ENCODE measurements at places on chromosomes 13 and 19.
A peak's percentile ranks its signal among the peaks of the same experiment; 100 is the strongest.

GRCh38 chr13:36998624-36999041 is 507 bp downstream of the ALG5 start:
- no peak for DNase-seq

GRCh38 chr19:18789883-18790565 is 1.1 kb downstream of the COMP start:
- no peak for DNase-seq

GRCh38 chr19:3826163-3826562 is 40.0 kb upstream of the MATK start:
- DNase-seq, result no peak

- DNase-seq, result no peak
These were observed 275.6 kb downstream of the DACH1 start for GRCh38 chr13:71591374-71591773.

DNA sequence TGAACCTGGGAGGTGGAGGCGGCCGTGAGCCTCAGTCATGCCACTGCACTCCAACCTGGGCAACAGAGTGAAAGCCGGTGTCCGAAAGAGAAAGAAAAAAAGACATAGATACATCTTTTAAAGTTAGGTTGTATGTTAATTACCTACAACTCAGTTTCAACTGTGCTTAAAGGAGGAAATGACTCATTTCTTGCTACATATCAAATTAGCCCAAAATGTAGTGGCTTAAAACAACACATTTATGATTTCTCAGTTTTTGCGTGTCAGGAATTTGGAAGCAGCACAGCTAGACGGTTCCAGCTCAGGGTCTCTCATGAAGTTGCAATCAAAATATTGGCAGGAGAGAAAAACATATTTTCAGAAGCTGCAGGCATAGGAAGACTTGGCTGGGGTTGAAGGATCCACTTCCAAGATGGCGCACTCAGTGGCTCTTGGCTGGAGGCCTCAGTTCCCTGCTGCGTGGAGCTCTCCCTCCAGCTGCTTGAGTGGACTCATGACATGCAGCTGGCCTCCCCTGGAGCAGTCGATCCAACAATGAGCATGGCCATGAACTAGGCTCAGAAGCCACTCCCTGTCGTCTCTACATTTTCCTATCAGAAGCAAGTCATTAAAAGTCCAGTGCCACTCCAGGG is 7.1 kb downstream of the LDLR start:
- no peak for DNase-seq

GRCh38 chr13:40292108-40292507 is 374.3 kb downstream of the FOXO1 start:
- DNase-seq, result no peak

GRCh38 chr19:10289836-10290356 is at the start of gene ICAM5:
TSS of gene ICAM5 (plus strand) at chr19:10289952. CDS start at chr19:10290044, 92 bp downstream.
- DNase-seq, result no peak

DNA sequence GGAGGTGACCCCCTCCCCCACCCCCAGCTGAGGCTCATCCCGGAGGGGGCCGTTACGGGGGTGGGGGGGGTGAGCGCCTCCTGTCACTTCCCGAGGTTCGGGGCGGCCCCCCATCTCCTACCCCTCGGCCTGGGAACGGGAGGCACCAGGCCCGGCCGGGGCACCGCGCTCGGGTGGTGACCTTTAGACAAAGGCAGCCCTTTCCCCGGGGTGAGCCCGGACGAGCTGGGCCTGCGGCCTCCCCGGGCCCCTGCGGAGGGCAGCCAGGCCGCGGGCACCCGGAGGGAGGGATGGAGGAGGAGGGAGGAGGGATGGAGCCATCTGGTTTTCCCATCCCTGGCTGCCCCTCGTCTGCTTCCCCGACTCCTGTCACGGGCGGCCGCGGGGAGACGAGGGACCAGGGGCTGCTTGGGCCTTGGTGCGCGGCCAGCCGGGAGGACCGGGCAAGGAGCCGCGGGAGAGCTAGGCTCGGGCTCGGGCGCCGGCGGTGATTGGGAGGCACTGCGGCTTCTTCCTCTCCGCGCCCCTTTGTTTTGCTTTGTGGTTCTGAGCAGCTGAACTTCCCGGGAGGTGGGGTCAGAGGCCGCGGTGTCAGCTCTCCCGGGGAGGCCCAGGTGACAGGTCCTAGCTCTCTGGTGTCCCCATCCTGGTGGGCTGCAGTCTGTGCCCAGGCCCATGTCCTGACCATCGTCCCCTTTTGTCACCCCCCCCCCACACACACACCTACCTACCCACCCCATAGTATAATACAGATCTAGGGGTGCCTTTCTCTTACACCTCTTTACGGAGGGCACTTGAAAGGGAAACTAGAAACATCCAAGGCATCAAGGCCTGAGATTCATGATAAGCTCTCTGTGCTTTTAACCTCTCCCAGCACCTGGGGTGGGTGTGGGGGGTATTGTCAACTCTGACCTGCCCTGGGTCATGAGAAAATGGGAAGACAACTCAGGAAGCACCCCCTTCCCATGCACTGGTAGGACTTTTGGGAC is 1.3 kb downstream of the BICRA start:
- peak; percentile 8 for DNase-seq

DNA sequence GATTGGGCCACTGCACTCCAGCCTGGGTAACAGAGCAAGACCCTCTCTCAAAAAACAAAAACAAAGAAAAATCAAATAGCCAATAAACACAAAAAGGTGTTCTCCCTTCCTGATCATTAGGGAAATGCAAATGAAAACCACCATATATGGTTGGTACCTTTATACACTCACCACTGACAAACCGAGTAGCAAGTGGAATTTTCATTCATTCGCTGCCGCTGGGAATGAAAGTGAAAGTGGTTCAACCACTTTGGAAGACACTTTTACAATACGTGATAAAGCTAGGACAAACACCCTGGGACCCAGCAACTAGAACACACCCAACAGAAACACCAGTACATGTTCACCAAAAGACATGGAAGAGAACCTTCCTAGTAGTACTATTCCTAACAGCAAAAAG is 21.0 kb downstream of the GRIK5 start:
- no peak for DNase-seq

DNA sequence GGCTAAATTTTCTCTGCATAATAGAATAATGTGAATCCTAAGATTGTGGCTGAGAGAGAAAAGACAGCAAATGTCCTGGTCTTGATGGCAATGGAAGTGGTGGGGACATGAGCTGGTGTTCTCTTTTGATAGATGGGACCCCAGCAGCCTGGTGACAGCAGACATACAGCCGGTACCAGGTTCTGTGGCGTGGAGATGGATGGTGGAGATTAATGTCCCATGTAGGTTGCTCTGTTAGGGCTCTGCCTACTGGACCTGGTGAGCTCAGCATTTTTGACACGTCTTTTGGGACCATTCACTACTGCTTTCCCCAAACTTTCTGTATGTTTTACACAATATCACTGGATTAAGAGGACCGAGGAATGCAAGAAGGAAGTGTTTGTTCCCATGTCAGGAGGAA is 8.2 kb upstream of the SIGLEC14 start:
- no peak for DNase-seq

- no peak for DNase-seq
These were observed 40.3 kb downstream of the ZNF557 start for GRCh38 chr19:7109678-7110289.

DNA sequence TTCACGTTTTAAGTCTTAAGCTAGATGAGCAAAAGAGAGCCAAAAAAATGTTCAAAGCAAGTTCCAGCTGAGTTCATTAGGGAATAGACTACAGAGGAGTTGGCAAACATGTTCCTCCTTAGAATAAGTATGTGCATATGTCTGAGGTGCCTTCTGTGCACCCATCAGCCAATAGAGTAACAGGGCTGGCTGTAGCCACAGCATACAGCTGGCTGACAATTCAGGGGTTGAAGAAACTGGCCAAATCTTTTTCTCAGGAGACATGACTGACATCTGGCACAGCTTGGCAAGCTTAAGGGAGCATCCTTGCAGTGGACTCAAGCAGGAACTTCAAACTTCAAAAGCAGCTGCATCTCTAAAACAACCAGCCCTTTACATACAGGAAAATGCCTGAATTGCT is 414.8 kb upstream of the PCDH20 start:
- DNase-seq, result no peak

DNA sequence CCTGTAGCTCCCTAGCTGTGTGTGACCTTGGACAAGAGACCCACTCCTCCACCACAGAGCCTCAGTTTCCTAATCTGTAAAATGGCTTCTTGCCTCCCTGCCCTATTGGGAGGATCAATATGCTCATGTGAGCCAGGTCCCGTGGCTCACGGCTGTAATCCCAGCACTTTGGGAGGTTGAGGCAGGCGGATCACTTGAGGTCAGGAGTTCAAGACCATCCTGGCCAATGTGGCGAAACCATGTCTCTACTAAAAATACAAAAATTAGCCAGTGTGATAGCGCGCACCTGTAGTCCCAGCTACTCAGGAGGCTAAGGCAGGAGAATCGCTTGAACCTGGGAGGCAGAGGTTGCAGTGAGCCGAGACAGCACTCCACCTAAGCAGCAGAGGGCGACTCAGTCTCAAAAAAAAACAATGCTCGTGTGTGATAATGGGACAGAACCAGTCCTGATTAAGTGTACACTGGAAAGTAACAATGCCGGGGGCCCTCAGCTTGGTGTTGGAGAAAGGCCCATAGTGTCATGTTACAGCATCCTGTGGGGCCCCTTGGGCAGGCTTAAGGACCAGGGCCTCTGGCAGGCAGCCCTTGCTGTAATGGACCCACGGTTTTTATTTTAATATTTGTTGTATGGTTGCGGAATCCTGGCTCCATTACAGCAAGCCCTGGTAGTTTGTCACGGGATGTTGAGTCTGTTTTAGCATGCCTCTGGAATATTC is 6.8 kb downstream of the RPS11 start:
- no peak for DNase-seq

GRCh38 chr13:110855363-110855762 is 59.5 kb downstream of the ANKRD10 start:
- no peak for DNase-seq

DNA sequence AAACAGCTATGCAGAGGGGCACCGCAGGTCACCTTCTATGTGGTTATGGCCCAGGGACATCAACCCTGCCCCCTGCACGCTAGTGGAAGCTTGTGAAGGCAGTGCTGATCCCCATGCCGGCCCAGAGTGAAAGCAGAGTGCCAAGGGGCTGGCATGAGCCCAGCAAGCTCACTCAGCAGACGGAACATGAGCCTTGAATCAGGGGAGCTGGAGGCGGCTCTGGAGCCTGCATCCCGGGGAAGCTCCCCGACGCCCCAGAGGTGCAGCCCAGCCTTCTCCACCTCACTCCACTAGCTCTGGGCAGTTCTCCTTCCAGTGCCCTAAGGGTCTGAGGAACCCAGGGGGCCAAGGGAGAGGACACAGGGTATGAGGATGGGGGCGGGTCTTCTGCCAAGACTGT is 19.0 kb upstream of the ISYNA1 start:
- no peak for DNase-seq

DNA sequence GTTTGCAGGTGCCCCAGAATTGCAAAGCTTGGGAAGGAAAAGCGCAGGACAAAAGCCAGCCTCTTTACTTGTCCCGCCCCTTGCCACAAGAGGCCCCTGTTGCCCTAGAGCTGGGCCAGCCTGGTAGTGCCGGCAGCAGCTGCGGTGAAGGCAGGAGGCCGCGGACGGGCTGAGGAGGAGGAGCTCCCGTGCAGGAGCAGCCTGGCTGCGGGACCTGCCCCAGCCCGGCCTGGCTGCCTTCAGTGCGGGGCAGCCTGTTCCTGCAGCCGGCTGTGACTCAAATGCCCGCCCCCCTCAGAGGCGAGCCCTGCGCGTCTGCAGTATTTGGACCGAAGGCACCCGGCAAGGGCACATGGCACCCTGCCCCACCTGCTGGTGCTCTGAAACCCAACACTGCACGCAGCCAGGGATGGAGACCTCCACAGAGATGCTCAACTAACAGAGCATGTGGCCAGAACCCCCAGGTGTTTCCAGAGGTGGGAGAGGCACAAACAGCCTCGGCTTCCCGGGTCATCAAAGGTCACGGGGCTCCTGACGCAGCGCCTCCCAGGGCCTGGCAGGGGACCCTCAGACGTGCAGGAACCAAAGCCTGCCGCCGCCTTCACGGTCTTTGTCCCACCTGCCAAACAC is 29.7 kb downstream of the NAXD start:
- no peak for DNase-seq

DNA sequence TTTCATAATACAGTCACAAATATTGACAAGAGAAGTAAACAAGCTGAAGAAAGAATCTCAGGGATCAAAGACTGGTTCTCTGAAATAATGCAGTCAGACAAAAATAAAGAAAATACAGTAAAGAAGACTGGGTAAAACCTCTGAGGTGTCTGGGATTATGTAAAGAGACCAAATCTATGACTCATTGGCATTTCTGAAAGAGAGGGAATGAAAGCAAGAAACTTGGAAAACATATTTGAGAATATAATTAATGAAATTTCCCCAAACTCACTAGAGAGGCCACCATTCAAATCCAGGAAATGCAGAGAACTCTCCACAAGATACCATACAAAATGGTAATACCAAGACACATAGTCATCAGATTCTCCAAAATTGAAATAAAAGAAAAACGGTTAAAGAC is 53.0 kb upstream of the GPC6 start:
- DNase-seq, result no peak

DNA sequence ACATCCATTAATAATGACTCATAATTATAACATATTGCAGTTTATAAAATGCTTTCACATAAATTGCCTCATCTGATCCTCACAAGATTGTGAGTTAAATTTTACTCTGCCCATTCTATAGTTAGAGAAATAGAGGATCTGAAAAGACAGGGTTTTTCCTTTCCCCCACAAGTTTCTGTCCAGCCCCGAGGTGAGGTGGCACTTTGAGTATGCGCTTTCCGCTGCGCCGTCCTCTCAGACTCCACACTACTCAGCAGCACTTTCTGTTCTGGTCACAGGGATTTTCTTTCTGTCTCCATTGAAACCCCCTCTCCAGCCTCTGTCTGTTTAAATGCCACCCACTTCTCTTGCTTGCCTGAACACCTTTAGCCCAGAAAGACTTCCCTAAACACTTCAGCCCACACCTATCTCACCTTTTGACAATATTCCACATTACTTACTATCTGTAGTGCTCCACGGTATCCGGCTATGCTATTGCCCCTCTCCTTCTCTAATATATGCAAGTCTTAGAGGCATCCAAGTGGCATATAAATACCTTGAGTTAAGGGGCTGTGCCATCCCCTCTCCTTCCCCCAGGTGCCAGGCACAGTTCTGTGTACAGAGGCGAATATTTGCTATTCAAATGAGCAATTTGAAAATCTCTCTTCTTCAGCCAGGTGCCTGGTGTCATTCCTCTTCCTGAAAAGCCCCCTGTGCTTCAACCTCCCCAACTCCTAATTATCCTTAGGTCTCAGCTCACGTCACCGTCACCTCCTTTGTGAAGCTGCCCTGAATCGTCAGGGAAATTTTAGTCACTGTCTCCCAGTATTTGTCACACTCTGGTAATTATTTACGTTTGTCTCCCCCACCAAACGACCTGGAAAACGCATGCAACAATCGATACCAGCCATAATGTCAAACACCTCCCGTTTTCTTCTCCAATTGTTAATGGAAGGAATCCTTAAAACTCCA is 268.7 kb downstream of the NHLRC3 start:
- no peak for DNase-seq

Data from stimulated activated CD4-positive, alpha-beta T cell treated with anti-CD3 and anti-CD28 coated beads, TNF-alpha, amount 100 ng/mL, for 1 hour (primary cell).